COR-L47 (cell line): ENCODE measurements at places on chromosomes 13 and 19.

- DNase-seq = no peak
These were observed 93.9 kb downstream of the STARD13 start for GRCh38 chr13:33191425-33192210.

DNA sequence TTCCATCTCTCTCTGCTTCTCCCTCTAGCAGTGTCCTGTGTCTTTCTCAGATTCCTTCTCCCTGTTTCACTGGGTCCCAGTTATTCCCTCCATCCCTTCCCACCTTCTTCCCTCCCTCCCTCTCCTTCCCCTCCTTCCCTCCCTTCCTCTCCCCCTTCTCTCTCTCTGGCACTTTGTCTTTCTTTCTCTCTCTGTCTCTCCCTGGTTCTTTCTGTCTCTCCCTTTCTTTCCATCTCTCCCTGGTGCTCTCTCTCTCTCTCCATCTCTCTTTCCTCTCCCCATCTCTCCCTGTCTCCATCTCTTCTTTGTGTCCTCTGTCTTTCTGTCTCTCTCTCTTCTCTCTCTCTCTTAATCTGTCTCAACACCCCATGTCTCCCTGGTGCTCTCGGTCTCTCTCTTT, 31.7 kb upstream of the CYP2B6 start:
- DNase-seq = no peak

DNA sequence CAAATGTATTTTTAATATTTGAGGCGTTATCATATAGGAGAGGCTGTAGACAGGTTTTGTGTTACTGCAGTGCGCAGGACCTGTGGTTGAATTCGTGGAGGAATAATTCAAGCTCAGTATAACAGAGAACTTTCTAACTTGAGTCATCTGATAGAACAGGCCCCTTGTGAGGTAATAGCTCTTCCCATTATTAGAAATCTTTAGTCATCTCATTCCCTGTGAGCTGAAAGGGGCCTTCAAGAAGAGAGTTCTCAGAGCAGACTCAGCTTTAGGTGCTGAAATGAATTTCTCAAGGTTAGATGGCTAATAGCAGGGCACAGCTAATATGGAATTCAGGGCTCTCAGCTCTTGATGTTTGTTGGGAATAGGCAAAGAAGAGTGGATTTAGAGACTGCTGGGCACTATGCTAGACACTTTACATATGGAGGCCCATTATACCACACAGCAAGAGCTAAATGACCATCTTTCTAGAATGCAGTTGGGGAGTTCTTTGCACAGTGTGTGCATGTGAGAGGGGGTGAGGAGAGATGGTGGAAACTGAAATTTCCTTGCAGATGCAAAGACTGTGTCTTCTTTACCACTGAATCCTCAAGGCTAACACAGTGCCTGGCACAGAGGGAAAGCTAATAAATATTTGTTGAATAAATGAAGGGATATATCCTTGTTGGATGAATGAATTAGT, 89.5 kb downstream of the DGKH start:
- DNase-seq = no peak

DNA sequence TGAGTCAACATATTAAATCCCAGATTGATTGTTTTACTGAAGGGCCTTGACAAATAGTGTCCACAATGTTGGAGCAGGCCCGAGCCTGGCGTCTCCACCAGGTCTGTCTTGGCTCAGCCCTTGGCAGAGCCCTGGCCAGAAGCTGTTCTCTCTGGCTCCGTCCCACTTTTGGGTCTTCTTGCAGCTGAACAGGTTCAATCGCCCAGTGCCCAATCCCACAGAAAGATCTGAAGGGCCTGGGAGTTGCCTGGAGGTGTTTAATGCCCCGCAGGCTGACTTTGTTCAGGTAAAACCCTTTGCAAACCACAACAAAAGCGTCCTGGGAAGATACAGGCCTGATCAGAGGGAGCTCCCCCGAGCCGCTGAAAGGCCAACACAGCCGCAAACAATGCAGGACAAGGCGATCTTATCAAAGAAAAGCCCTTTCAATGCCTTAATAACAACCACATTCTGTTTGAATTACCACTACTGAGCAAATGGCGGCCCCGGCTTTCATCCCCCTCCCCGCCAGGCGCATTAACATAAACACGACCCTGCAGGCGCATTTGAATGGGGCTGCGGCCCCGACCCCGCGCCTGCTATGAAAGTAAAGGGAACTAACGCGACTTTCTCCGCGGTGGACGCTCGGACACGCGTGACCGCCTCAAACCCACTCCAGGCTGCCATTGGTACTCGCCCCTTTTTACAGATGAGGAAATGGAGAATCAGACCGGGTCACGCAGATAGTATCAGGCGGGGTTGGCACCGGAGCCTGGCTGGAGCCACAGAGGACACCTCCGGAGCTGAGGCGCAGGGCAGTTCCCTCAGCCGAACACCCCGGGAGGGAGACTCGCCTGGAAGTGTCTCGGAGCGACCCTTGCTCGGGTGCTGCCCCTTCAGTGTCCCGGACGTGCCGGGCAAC, 3.1 kb downstream of the CDX2 start:
- no peak for DNase-seq

GRCh38 chr13:29707876-29708543, 112.5 kb upstream of the SLC7A1 start:
- peak; percentile 53 for DNase-seq

DNA sequence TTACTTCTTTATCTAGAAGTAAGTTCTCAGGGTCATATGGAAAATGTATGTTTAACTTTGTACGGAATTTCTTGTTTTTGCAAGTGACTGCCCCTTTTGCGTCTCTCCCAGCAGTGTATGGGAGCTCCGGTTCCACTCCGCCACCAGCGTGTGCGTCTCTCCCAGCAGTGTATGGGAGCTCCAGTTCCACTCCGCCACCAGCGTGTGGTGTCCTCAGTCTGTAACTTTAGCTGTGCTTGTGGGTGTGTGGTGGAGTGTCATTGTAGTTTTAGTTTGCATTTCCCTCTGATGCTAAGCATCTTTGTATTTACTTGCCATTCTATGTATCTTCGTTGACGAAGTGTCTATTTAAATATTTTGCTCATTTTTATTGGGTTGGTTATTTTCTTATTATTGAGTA, 2.4 kb downstream of the CUL4A start:
- DNase-seq = peak; percentile 33

- no peak for DNase-seq
These were observed 23.4 kb upstream of the TCF3 start for GRCh38 chr19:1675633-1676350.

GRCh38 chr13:110301083-110301482, 5.9 kb downstream of the COL4A1 start:
- no peak for DNase-seq

GRCh38 chr19:1935484-1936208, 5.3 kb upstream of the CSNK1G2 start:
- DNase-seq = no peak

DNA sequence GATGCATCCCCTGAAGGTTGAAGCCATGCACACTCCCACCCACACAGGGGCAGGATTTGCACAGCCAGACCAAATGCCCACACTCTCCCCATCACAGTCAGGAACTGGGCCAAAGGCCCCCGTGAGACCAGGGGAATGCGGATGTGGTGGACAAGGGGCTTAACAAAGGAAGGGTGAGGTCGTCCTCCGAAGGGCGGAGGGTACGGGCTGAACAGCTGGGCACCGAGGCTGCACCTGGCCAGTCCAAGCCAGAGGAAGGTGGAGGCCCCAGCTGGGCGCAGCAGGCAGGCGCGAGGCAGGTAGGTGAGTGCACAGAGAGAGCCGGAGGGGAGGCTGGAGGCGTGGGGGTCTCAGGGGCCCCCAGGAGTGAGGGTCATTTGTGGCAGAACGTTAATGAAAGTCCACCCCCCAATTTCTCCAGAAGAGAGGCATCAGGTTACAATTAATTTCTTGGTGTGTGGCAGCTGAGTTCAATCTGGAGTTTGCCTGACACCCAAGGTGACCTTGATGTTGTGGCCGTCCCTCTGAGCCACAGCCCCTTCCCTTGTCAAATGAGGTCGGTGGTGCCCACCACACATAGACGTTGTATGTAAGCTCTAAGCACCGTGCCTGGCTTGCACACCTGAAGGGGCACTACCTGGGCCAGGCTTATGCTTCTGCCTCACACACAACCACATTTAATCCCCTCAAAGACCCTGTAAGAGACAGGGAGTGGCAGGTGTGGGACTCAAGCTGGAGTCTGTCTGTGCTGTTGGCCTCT, 2.9 kb downstream of the KLK15 start:
- DNase-seq = no peak

DNA sequence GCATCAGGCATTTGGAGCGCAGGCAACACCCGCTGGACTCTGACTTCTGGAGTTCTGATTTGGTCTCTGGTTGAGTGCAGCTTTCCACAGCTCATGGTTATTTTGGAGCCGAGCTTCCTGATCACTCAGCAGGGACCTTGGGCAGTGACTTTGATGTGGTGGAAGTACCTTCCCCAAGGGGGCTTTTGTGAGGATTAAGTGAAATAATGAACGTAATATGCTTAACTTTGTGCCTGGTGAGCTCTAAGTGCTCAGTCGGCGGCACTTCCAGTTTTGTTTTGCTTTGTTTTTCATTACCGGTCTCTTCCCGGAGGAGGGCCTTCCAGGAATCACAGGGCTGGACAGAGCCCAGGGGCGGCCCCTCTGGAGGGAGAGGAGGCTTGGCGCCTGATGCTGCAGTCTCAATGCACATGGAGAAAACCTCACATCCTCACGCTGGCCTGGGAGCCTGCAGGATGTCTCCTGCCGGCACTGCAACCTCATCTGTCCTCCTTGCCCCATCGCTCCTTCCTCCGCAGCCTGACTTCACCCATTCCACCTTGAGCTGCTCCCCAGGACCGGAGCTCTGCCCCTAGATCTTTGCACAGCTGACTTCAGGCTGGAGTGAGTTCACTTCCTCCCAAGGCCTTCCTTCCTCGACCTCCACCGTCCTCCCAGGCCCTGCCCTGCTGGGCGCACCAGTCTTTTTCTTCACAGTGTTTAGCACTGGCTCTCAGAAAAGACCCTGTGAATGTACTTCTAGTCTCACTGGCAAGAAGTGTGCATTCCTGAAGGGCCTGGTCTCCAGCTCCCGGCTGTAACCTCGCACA, 1.5 kb downstream of the PLEKHF1 start:
- DNase-seq = no peak

DNA sequence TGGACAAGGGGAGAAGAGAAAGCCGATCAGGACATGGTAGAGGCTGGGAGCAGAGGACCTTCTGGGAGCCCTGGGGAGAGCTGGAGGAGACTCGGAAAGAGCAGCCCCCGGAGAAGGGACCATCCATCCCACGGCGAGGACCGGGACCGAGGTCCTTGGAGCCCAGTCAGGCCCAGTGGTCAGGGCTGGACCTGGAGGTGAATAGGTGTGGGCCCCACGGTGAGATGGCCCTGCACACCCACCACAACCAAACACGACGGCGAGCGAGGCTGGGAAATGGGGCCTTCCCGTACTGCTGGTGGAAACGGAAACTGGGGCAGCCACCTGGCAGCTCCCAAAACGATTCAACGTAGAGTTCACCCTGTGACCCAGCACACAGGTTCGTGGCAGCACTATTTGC, 3.7 kb upstream of the NTN5 start:
- DNase-seq = no peak

DNA sequence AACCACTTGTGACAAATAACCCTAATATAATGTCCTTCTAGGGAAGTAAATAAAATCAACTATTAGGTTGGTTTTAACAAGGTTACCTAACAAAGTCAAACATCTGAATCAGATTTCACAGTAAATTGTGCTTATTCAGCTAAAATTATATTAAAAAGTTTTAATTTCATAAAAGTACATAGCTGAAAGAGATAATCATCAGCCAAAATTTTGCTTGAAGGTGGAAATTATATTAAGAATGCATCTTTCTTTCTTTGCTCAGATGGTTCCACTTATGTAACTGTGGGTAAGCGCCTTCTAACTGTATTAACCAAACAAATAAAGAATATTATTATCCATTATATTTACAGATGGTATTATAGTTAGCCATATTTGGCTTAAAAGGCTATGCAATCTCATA, 2840.3 kb upstream of the PCDH20 start:
- no peak for DNase-seq

DNA sequence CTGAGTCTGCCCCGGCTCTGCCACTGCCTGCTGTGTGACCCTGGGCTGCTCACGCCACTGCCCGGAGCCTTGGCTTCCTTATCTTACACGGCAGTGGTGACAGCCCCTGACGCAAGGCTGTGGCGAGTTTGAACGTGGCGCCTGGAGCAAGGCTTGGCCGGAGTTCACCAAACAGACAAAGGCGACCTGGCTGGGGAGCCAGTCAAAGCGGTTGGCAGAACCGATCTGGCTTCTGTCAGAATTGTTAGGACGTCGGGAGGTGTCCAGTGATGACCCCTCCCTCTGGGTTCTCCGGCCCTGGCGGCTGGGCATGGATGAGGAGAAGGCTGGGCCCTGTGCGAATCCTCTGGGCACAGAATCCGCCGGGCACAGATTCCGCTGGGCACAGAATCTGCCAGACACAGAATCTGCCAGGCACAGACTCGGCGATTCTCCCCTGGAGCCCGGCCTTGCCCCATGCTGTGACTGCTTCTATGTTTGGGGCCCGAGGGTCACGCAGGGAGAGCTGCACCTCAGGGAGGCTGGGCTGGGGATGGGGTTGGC, 11.7 kb upstream of the TMEM255B start:
- no peak for DNase-seq

GRCh38 chr19:10685210-10685609, 16.0 kb upstream of the QTRT1 start:
- no peak for DNase-seq
